ENCODE measurements at places on chromosomes 12 and 14.

DNA sequence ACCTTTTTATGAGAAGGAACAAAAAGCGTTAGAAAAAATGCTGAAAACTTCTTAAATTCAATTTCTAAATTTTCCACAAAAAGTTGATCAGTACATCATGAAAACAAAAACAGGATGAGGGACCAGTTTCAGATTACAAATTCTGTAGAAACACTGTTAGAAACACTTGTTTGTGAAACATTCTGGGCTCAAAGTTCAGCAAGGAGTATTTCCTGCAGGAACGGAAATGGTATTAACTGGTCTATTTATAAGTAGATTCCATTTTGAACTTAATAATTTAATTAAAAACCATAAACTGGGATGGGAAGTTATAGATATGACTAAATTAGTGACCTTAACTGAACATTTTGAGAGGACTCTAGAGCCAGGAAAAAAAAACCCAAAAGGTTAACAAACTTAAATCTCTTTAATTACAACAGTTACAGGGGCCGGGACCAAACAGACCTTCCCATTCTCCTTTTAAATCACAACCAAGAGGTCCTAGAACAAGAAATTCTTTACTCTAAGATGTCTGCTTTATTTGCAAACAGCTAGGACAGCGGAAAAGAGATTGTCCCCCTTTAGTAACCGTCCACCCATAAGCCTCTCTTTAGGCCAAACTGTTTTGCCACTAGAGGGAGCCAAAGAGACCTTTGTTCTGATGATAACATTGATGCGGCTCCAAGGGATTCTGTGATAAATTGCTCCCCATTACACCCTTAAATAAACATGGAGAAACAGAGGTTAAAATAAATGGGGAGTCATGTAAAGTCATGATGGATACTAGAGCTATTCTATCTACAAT, 69.0 kb upstream of the RERGL start:
- peak; percentile 46 for DNase-seq

DNA sequence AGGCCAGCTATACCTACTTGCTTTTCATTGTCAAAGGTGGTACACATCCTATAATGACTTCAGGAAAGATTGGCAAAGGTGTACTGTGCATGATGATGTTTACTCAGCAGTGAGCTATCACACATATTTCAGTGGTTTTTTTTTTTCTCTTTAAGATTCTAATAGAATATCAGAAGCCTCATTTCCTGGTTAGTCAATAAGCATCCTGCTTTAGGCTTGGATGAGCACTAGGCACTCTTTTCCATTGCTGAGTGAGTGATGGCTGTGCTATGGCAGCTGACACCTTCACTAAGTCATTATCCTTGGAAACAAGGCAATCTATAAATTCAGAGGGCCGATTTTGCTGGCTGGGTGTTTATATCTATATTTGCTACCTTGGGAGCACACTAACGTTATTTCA, 161.1 kb upstream of the RASSF8 start:
- no peak for DNase-seq

- DNase-seq: no peak
These were observed 1.4 kb downstream of the ARHGDIB start for GRCh38 chr12:14959916-14960496.

DNA sequence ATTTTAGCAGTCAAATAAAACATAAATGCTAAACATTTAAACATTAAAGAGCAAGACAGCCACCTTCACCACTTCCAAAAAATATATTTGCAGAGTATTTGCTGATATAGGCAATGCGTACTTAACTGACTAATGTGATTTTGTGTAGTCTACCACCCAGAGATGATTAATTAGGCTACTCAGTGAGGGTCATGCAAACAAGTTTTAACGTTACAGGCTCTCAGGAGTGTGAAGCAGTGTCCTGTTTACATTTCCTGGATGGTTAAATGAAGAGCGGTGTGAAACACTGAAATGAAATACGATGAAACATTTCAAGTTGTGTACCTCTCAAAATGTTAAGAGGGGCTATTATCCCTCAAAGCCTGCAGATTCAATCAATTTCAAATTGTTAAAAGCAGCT, 165.8 kb upstream of the LRIG3 start:
- no peak for DNase-seq

GRCh38 chr14:64663174-64663573, 41.0 kb upstream of the PLEKHG3 start:
- DNase-seq: no peak

DNA sequence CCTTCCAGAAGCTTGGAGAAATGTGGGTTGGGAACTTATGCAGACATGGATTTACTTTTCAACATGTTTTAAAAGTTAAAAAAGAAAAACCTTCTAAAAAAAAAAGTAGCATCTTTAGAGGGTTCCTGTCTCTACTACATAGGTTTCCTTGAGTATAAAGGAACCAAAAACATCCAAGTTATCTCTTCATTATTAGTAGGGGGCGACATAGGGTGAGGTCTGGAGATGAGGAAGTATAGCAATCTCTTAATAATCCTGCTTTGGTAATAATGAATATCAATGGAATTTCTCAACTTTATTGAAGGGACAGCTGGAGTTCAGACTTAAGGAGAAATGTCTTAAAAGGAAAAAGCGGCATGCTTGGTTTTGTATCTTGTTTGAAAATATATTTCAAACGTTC, 6.5 kb upstream of the PLXNC1 start:
- DNase-seq: no peak

- DNase-seq: no peak
These were observed 30.1 kb downstream of the LRFN5 start for GRCh38 chr14:41636492-41637392.

GRCh38 chr12:31785318-31785717, 56.5 kb upstream of the AMN1 start:
- DNase-seq: no peak

DNA sequence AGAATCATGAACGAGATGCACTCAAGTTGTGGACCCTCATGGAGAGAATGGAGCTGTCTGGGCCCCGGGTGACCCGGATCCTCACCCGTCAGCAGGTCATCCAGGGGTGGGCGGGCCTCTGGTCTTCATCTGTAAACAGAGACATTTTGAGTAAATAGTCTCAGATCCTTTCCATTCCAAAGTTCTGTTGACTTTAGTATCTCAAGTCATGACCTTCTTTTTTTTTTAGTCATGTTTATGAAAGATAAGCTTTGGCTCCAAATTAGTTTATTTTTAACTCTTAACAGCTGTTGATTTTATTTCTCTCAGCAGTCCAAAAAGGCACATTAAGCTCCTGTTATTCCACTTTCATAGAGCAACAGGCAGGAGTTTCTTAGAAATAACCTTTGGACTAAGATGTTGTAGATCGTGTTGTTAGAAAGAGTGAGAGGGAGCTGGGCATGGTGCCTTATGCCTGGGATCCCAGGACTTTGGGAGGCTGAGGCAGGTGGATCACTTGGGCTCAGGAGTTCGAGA, 48.9 kb upstream of the AMN start:
- no peak for DNase-seq

DNA sequence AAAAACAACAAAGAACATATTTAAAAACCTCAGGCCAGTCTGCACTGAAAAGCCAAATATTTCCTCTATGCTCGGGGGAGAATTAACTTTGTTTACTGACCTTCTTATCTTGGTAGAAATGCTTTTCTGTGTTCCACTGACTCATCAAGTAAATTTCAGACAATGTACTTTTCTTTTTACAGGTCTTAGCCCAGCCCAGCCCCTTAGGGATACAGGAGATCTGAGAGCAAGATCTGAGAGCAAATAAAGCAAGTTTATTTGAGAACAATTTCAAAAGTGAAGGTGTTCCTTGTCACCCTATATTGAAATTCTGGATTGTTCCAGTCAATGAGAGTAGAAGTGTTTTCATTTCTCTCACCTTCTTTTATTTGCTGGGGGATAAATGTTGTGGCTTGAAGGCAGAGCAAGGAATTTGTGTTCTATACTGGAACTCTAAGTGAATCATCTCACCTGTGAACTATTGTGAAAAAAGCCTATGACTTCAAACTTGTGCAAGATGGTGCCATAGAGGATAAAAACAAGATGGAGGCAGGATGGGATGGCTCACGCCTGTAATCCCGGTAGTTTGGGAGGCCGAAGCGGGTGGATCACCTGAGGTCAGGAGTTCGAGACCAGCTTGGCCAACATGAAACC, 7.9 kb upstream of the GPRC5A start:
- peak; percentile 50 for DNase-seq

GRCh38 chr14:71289536-71289935, 382.3 kb downstream of the PCNX1 start:
- no peak for DNase-seq

- DNase-seq: no peak
These were observed 46.2 kb downstream of the ACACB start for GRCh38 chr12:109162551-109162950.

DNA sequence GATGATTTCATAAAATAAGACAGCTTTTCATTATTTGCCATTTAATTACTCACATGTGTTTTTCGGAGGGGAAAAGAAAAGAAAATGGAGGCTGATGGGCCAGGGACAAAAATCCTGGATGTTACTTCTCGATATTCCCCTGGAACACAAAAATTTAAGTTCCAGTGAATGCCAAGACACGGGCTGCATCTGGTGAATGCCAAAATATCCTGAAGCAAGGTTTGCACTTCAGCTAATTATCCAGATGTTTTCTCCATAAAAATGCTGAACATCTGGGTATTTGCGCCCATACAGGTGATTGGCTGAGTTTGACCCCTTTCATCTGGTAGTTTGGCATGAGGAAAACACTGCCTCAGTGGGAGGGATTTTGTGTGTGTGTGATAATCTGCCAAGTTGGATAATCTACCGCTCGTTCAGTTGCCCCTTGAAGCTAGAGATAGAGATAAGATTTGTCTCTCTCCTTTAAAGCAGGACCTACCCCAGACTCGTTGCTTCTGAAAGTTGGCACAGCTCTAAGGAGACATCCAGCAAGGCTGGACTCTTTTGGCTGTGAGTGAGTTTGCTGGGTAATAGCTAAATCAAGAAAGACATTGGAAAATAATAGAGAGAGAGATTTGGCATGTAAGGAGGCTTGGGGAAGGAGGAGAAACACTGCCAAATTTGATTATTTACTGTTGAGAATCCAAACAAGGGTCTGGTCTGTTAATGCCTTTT, 390.0 kb downstream of the EGLN3 start:
- DNase-seq: no peak

GRCh38 chr14:78721756-78722480, 551.7 kb downstream of the NRXN3 start:
- no peak for DNase-seq

GRCh38 chr12:59938190-59938962, 342.5 kb downstream of the SLC16A7 start:
- no peak for DNase-seq

GRCh38 chr12:111677186-111677585, 8.6 kb downstream of the BRAP start:
- DNase-seq: no peak

DNA sequence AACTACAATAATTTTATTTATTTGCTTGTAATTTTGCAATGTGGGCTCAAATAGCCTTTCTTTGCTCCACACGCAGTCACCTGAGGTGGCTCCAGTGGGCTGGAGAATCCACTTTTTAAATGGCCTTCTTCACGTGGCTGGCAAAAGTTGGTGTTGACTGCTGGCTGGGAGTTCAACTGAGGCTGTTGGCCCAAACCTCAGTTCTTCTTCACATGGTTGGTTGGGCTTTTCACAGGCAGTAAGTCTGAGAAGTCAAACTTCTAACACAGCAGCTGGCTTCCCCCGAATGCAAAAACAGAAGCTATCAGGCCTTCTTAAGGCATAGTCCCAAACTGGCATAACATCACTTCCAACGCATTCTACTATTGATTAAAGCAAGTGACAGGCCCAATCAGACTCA, 2.1 kb upstream of the OXA1L start:
- no peak for DNase-seq

- no peak for DNase-seq
These were observed 456.9 kb upstream of the SYT1 start for GRCh38 chr12:78407722-78408121.

DNA sequence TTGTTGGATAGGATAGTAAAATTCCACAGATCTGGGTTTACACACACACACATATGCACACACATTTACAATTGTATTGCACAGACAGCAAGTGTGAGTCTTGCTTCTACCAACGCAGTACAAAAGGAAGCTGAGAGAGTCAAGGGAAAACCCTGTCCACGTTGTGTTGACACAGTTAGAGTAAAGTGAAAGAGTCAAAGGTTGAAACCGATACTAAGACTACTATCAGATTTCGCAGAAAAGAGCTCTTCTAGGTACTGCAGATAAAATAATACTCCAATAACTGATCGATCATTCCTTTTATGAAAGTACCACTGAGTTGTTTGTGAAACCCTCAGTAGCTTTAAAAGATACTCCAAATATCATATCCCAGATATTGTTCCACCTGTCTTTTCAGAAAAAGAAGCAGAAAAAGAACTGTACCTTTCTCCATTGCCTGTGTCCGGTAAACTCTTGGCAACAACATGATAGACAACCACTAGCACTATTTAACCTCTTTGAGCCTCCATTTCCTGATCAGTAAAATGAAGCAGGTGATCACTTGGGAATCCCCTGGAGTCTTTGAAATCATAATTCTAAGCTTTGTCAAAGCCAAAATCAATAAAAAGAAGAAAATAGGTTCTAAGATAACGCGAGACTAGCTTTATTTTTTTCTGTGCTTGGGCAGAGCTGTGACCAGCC, 224.6 kb upstream of the FOXN3 start:
- DNase-seq: no peak

- peak; percentile 33 for DNase-seq
These were observed 3.4 kb downstream of the PTHLH start for GRCh38 chr12:27968972-27969623.

- no peak for DNase-seq
These were observed 19.8 kb downstream of the XRCC3 start for GRCh38 chr14:103695296-103696069.

GRCh38 chr14:104924421-104925213, at the start of gene PLD4:
PLD4 (plus strand) TSS chr14:104924879; CDS start chr14:104927141, 2,262 bp downstream.
- no peak for DNase-seq

DNA sequence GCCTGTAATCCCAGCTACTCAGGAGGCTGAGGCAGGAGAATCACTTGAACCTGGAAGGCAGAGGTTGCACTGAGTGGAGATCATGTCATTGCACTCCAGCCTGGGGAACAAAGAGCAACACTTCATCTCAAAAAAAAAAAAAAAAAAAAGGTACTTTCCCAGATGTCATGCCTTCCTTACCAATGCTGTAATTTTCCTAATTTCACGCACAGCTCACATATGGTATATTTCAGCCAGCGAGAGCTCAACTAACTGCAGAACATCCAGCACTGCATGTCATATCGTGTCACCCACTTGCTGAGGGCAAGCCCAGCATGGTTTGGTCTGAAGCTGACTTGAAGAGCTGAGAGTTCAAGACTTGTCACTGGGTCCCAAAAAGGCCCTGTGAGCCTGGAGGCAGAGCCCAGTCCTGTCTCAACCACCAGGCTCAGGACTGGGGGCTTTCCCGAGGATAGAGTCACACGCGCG, 29.0 kb downstream of the NFKBIA start:
- DNase-seq: peak; percentile 39
